ENCODE measurements at places on chromosomes 16 and 17.

DNA sequence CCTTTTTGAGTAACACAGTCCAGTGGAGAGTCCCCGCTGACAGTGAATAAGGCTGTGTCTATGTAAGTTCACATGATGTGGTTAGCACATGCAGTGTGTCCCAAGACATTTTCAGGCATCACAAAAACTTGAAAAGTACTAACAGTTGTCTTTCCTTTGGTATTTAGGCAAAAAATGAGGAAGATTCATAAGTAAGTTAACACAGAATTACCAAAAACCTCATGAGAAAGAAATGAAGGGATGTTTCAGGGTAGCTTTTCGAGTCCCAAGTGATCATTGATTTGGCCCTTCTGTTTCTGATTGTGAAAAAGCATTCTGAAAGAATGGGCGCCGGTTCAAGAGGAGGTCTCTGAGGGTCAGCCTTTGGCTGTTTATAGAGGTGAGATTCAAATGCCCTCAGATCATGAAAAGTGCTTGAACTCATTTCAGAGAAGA lies 529 bp upstream of the ASPA start:
- no peak for DNase-seq

DNA sequence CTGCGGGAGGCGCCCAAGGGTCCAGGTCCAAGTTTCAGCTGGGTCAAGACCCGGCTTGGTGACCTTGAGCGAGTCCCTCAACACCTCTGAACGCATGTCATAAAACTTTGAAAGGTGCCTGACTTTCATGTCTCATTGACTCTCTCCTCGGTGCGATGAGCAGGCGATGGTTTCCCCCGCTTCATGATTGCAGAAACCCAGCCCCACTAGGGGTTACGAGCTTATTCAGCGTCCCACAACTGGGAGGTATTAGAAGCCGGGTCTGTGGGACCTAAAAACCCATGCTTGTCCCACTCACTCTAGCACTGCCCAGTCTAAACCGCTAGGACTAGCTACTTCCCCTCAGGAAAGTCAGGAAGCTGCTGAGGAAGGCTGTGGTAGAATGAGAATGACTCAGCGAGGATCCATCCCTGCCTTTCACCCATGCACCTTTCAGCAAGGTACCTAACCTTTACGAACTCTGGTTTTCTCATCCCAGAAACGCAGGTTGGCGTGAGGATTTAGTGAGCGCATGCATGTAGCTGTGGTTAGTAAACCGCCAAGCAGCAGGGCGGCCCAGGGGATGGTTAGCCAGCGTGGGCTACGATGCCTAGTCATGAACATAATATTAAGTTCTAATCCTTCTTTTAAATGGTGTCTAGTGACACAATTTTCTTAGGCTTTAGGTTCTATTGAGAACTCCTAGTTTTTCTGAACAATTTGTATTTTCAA lies 26.2 kb upstream of the RFFL start:
- no peak for DNase-seq

- no peak for DNase-seq
Measured at GRCh38 chr17:2170023-2170422, 115.1 kb downstream of the HIC1 start.

- DNase-seq, result no peak
Measured at GRCh38 chr16:11140098-11140375, 116.0 kb downstream of the SOCS1 start.

DNA sequence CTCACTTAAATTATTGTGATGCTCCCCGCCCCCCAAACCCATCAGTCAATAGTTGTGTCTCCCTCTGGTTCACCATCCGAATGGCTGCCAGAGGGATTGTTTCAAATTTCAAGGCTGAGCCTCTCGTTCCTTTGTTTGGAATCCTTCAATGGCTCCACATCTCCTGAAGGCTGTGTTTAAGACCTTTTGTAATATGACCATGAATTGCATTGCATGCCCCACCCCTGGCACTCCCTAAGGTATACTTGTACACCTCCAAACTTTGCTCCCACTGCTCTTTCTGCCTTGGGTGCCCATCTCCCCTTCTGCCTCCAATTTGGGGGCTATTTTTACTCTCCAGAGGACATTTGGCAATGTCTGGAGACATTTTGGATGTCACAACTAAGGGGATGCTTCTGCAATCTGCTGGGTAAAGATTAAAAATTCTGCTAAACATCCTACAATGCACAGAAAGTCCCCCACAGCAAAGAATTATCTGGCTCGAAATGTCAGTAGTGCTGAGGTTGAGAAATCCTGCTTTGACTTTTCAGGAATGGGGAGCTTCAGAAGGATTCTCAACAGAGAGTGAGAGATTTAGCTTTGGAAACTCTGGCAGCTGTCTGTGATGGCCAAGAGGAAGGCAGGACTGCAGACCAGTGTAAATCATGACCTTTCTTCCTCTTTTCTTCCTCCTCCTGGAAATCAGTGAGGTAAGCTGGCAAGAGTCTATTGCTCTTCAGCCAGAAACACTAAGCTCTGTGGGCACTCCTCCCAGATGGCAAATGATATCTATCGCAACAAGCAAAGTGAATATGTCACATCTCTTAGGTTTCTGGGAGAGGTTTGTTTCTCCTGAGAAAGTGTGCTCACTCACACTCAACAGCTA lies 8.7 kb upstream of the IL4R start:
- no peak for DNase-seq

GRCh38 chr16:15054357-15055140 lies 1.3 kb downstream of the NTAN1 start:
- no peak for DNase-seq
